ENCODE measurements at places on chromosomes 4 and X. TPM values are rescaled to one million over a fixed set of nuclear protein-coding genes. Genes with fewer than 3 reads are reported as not detected.

Gene QRFPR
- total RNA-seq: not detected

DNA sequence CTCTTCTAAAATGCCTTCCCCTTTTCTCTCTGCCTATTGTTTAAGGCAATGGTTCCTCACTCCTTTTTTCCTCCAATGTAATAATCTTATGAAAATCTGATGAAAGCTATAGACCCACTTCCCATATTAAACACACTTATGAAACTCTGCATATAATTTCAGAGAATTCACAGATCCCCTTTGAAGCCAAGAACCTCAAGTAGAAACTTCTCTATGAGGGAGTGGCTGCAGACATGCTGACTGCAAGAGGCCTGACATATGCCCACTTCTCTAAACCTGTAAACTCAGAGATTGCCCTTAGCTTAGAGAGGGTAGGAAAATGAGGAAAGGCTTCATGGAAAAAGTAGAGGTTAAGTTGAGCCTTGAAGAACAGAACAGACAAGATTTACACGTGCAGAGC, 37.6 kb downstream of the TAB3 start:
- H3K36me3 ChIP-seq: no peaks in the 10 kb centered on the region
- no peaks in the 10 kb centered on the region for H3K4me1 ChIP-seq
- H3K4me3 ChIP-seq: no peak overlapping the region
- H3K27ac ChIP-seq: no peak overlapping the region
- DNase-seq: no peak

DNA sequence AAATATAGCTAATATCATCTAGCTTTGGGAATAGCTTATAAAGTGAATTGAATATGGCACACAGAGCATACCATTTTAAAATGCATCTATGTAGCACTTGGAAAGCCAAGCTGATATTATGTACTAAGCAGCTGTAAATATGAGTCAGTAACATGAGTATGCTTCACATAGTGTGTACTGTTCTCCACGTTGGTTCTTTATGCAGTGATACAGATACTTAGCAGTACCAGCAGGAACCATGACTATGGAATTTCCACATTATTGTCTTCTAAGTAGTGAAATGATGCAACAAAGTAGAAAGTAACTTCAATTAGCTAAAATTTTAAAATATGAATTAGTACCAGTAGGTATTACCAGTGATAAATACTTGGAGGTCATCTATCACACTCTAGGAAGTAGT, 320.1 kb downstream of the BMPR1B start:
- H3K4me1 ChIP-seq: no peaks in the 10 kb centered on the region
- DNase-seq: peak; percentile 9
- no peaks in the 10 kb centered on the region for H3K36me3 ChIP-seq
- H3K27me3 ChIP-seq: no peaks in the 10 kb centered on the region
- H3K27ac ChIP-seq: no peak overlapping the region

DNA sequence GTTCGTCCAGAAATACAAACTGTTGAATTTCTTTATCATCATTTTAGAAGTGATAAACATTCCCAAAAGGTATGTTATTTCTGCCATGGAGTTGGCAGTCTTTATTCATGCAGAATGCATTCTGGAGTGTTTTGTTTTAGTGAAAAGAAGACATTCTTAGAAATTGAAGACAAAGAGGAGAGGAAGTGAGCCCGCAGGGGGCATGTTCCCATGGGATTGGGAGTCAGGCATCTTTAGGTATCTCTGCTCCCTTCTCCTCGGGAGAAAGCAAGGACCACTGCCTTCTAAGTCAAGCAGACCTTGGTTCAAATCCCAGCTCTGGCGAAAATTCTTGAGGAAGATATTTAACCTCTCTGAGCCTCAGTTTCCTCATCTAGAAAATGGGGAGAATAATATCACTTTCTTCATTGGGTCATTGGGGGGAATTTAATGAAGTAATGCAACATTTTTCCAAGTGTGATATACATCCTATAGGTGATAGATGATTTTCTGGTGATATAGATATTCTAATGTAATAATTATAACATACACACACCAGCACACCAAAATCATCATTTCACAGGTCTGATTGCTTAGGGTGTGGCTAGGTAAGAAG, 26.5 kb upstream of the CHRNA9 start:
- H3K36me3 ChIP-seq: no peaks in the 10 kb centered on the region
- no peaks in the 10 kb centered on the region for H3K4me1 ChIP-seq
- no peak overlapping the region for H3K27ac ChIP-seq
- no peak for DNase-seq

GRCh38 chrX:16075087-16075486, 48.3 kb upstream of the GRPR start:
- no peaks in the 10 kb centered on the region for H3K27me3 ChIP-seq
- H3K4me1 ChIP-seq: peaks cover 4% of the 10 kb centered on the region
- no peak for DNase-seq
- H3K4me3 ChIP-seq: no peak overlapping the region
- H3K36me3 ChIP-seq: no peaks in the 10 kb centered on the region
- H3K27ac ChIP-seq: no peak overlapping the region

Gene CYP2U1
- 24.3 TPM for total RNA-seq

DNA sequence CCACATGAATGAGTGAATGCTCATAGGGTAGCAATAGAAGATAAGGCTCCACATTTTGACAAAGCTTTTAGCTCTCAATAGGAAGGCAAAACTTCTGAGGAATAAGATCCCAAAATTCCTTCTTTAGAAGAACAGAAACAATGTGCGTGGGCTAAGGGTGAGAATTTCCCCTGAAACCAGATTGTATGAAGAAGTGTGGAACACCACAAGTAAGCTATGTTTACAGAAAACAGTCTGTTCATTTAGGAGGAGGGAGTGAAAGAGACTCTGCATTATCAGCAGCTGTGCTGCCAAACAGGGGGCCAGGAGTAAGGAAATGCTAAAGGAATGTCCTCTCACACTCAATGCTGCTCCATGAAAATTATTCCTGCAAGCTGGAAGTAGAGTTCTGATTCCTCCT, 851.6 kb downstream of the CENPC start:
- no peaks in the 10 kb centered on the region for H3K4me1 ChIP-seq
- no peak overlapping the region for H3K4me3 ChIP-seq
- H3K27me3 ChIP-seq: no peaks in the 10 kb centered on the region

DNA sequence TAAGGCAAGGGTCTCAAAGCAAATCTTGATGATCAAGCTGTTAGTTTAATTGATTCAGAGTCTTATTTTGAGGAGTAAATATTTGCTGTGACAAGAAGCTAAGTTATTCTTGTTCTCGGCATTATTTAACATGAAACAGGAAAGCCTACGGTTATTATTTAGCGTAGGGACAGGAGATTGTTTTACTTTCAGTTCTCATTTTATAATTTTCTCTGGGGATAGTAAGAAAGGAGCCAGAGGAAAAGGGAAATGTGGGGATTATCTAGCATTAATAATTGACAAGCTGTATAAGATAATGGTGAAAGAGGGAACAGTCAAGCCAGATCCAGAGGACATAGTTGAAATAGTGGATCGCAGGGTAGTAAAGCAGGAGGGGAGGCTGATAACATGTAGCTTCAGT, 39.7 kb upstream of the PARM1 start:
- H3K36me3 ChIP-seq: no peaks in the 10 kb centered on the region
- no peaks in the 10 kb centered on the region for H3K4me1 ChIP-seq
- H3K27ac ChIP-seq: no peak overlapping the region

DNA sequence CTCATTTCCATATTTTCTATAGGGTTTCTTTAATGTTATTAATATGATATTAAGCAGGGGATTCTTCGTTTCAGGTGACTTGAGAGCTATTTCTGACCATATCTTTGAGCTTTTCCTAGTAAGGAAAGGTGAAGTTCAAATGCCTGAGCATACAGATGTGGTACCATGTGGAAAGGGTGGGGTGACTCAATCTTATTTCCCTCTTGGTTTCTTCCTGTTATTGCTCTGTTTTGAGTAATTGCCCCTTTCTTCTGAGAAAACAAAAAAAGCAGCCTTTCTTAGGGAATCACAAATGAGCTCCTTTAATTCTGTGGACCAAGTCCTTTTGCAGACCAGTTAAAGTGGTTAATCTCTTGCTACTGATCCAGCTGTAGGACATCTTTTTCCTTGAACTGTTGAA, 41.0 kb upstream of the AGA start:
- H3K36me3 ChIP-seq: no peaks in the 10 kb centered on the region
- H3K4me1 ChIP-seq: peaks cover 9% of the 10 kb centered on the region
- no peaks in the 10 kb centered on the region for H3K27me3 ChIP-seq
- H3K27ac ChIP-seq: no peak overlapping the region
- no peak overlapping the region for H3K4me3 ChIP-seq
- DNase-seq: peak; percentile 14

Gene DLG3
- 24.6 TPM for total RNA-seq

DNA sequence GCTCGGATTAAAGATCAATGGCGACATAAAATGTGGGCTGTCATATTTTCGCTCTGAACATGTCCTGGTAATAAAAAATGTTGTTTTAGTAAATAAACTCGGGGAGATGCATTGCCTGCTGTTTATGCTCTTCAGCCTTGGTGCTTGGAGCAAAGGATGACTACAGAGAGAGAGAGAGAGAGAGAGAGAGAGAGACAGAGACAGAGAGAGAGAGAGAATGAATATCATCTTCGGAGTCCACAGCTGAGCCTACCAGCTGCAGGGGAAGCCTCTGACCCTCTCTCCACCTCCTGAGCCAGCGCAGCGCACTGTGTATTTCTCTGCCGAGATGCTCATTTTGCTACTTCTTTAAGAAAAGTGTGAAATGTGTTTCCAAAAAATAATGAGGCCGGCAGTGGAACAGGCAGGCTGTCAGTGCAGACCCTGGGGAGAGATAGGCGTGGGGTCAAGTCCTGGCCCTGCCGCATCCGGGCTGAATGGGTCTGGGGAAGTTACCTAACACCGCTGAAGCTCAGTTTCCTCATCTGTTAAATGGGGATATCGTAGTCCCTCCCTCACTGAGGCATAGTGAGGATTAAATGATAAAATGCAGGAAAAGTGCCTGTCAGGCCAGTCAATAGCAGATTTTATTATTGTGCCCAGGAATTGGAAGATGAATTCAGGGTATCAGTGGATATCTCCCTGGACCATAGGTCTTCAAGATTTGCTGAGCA, 58.5 kb upstream of the LGI2 start:
- H3K4me3 ChIP-seq: no peak overlapping the region
- no peaks in the 10 kb centered on the region for H3K36me3 ChIP-seq
- DNase-seq: no peak
- no peaks in the 10 kb centered on the region for H3K4me1 ChIP-seq

DNA sequence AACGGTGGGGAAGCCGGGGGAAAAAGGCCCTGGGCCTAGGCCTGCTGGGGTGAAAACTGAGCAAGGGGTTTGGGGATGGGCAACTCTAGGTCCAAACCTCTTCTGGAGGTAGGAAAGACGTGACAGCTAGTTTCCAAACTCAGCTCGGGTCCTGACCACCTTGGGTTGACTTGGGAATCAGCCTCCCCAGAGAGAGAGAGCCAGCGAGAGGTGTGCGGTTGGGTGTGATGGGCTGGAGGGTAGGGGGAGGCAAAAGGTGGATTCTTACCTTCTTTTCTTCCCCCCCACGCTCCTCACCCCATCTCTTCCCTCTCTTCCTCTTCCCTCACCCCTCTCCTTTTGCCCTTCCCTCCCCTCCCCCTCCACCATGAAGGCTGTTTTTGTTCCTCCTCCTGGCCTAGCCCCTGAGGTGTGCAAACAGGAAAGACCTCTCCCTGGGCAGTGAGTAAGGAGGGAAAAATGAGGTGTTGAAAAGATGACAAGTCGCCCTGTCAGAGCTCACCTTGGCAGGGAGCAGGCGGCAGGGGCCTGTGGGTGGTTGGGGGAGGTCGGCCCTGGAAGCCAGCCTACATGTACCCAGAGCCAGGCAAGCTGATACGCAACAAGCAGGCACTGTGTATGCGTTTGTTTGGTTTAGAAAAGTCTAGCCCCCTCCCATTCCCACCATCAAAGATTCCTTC, 14.8 kb downstream of the PJA1 start:
- no peaks in the 10 kb centered on the region for H3K27me3 ChIP-seq
- DNase-seq: no peak
- H3K4me1 ChIP-seq: no peaks in the 10 kb centered on the region
- no peak overlapping the region for H3K4me3 ChIP-seq
- H3K27ac ChIP-seq: no peak overlapping the region
- H3K36me3 ChIP-seq: no peaks in the 10 kb centered on the region

Gene RELL1
- total RNA-seq: 71.0 TPM

Gene CT45A8
- not detected for total RNA-seq

Gene TEX13D
- not detected for total RNA-seq

DNA sequence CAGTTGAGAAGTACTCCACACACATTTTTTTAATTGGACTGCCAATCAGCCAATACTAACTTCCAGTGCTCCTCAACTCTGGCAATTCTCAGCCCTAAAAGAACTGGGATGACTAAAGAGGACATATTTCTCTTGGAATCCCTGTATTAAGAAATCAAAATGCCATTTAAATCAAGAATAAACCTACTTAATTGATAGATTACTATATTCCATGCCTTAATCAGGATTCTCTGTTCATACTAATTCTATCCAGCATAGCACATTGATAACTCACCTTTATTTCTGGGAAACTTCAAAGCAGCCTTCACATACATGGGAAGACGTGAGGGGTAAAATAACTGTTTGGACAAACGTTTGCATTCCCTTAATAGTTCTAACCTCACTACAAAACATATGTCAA, 93.0 kb upstream of the DKK2 start:
- no peaks in the 10 kb centered on the region for H3K4me1 ChIP-seq
- H3K27me3 ChIP-seq: no peaks in the 10 kb centered on the region
- no peaks in the 10 kb centered on the region for H3K36me3 ChIP-seq

DNA sequence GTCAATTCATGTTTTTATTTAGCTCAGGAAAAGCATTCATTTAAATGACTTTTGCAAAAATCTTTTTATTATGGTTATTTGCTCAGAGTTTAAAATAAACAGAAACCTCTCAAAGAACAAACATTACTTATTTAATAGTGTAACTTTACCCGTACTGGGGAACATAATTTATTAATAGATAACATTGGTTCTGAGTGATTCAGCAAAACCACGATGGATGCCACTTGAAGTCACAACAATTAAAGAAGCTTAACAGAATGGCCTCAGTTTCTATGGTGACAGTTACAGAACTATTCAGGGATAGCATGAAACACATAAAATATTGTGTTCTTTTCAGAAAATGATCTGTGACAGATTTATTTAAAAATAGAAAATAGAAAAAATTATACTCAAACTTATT, 368.7 kb downstream of the CCSER1 start:
- no peak for DNase-seq
- no peak overlapping the region for H3K27ac ChIP-seq
- no peaks in the 10 kb centered on the region for H3K36me3 ChIP-seq
- no peaks in the 10 kb centered on the region for H3K4me1 ChIP-seq

GRCh38 chr4:130035391-130035790, 939.4 kb downstream of the C4orf33 start:
- no peak overlapping the region for H3K4me3 ChIP-seq
- DNase-seq: no peak
- no peaks in the 10 kb centered on the region for H3K27me3 ChIP-seq
- H3K4me1 ChIP-seq: no peaks in the 10 kb centered on the region
- H3K36me3 ChIP-seq: no peaks in the 10 kb centered on the region

- H3K4me3 ChIP-seq: no peak overlapping the region
- H3K27ac ChIP-seq: no peak overlapping the region
- no peaks in the 10 kb centered on the region for H3K4me1 ChIP-seq
- DNase-seq: no peak
Observed at GRCh38 chrX:39971760-39972159, 126.0 kb downstream of the BCOR start.

Data from fibroblast of lung (primary cell).